DND-41 (cell line): ENCODE measurements at places on chromosomes 6 and 20.

- no peak for DNase-seq
- H3K27ac ChIP-seq = no peak overlapping the region
- no peaks in the 10 kb centered on the region for H3K36me3 ChIP-seq
- H3K4me3 ChIP-seq = no peak overlapping the region
- H3K4me1 ChIP-seq = no peaks in the 10 kb centered on the region
- peaks cover 21% of the 10 kb centered on the region for H3K27me3 ChIP-seq
Observed at GRCh38 chr20:22473293-22473692, 111.1 kb downstream of the FOXA2 start.

GRCh38 chr6:153058291-153058690 is 55.8 kb upstream of the MTRF1L start:
- no peaks in the 10 kb centered on the region for H3K4me1 ChIP-seq
- H3K27ac ChIP-seq = no peak overlapping the region
- H3K4me3 ChIP-seq = no peak overlapping the region
- DNase-seq = no peak

DNA sequence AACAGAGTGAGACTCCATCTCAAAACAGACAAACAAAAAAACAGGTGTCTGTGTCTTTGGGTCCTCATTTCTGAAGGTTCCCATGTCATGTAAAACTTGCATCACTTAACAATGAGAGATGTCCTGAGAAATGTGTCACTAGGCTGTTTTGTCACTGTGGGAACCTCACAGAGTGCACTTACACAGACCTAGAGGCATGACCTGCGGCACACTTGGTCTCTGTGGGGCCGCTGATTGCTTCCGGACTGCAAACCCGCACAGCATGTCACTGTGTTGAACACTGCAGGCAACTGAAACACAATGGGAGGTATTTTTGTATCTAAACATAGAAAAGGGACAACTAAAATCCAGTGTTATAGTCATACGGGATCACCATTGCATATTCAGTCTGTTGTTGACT is 42.3 kb upstream of the TMEM181 start:
- H3K27ac ChIP-seq = peak overlapping the region; percentile 73
- peaks cover 65% of the 10 kb centered on the region for H3K4me1 ChIP-seq
- peak; percentile 63 for DNase-seq
- no peaks in the 10 kb centered on the region for H3K27me3 ChIP-seq
- no peaks in the 10 kb centered on the region for H3K36me3 ChIP-seq
- H3K4me3 ChIP-seq = no peak overlapping the region

DNA sequence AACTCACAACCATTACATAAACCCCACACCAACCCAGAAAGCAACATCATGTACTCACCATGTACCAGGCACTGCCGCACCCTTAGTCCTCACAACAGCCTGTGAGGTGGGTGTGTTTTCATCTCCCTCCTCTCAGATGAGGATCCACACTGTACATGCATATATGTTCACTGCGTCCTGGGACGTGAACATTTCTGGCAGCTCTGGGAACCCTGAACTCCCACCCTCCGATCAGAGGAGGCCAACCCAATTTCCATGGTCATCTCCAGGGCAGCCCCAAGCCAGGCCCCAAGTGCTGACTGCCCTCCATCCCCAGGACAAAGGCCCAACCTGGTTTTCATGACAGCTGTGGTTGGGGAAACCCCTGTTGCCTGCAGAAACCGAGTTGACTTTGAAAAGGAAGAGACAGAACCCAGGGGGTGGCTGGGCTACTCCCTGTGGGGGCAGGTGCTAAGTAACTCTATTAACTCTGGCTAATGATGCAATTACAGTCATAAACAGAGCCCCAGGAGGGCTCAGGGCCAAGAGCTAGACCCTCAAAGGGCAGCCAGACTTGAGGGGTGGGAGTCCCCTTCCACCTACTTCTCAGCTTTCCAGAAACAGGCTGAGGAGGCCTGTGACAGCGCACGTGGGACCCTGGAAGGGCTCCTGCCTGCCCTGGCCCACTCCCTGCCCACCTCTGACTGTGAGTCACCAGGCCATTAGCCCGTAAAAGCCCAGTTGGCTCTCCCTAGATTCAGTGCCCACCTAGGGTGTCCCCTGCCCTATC is 2.6 kb downstream of the TFEB start:
- H3K27ac ChIP-seq = no peak overlapping the region
- no peak overlapping the region for H3K4me3 ChIP-seq
- no peaks in the 10 kb centered on the region; the same call in 1 of the 2 replicates for H3K36me3 ChIP-seq
- DNase-seq = no peak

- H3K4me1 ChIP-seq = no peaks in the 10 kb centered on the region
- H3K27ac ChIP-seq = no peak overlapping the region
- DNase-seq = no peak
Observed at GRCh38 chr20:2165871-2166270, 64.2 kb downstream of the STK35 start.

GRCh38 chr6:37585523-37585905 is 85.8 kb upstream of the CCDC167 start:
- peaks cover 12% of the 10 kb centered on the region for H3K27me3 ChIP-seq
- H3K4me1 ChIP-seq = no peaks in the 10 kb centered on the region
- no peaks in the 10 kb centered on the region for H3K36me3 ChIP-seq
- no peak overlapping the region for H3K27ac ChIP-seq
- no peak for DNase-seq
